Esophagus mucosa (tissue), 1 donor: ENCODE measurements at places on chromosomes 7 and 10.

- ATAC-seq = no peak
Observed at GRCh38 chr10:100779329-100779728, 33.9 kb downstream of the PAX2 start.

DNA sequence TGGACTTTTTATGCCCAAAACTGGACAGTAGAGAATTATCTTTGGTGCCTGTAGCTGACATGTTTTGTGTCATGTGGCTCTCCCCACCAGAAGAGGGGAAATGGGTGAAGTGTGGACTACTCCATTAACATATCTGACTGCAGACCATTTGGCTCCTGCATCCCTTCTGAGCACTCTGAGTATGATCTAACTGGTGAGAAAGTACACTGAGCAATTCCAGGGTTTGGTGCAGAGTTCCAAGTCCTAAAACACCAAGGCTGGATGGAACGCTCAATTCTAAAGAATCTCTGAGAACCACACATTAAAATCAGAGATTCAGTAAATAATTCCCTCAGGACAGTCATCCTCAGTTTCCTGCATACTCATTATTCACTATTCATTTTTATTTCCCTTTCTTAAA, 22.8 kb upstream of the OSBPL3 start:
- no peak for ATAC-seq

DNA sequence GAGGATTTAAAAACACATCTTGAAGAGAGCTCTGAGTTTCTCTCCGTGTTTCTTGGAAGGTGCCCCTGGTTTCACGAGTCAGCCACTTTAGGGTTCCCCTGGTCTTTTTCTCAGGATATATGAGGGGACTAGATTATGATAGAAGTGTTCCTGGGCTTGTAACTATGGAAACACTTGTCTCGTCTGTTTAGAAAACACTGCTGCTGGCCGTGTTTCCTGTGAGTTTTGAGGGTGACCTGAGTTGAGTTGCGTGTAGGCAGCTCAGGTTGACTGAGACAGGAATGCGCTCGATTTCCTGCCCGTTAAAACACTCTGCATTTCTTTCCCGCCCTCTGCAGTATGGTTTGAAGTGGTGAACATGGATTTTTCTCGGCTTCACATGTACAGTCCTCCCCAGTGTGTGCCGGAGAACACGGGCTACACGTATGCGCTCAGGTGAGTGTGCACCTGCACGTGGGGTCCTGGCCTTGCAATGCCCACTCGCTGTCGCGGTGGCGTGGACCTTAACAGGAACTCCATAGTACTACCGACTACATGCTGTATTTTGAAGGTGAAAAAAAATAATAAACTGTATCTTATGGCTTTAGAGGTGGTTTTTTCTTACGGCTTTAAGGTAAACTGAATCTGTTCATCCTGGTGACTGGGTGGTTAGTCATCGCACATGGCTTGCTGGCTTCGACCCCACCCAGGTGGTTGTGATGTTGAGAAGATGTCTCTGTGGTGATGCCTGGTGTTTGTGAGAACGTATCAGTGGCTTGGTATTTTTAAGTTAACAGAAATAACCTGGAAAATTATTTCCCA, at the start of gene SUN1:
Gene SUN1 (plus strand): TSS at position 310 of the 801 bp plus-strand sequence. CDS start 49 bp downstream, at position 359.
- ATAC-seq = peak; percentile 63

- ATAC-seq = no peak
Observed at GRCh38 chr7:40341836-40342235, 207.0 kb downstream of the SUGCT start.

DNA sequence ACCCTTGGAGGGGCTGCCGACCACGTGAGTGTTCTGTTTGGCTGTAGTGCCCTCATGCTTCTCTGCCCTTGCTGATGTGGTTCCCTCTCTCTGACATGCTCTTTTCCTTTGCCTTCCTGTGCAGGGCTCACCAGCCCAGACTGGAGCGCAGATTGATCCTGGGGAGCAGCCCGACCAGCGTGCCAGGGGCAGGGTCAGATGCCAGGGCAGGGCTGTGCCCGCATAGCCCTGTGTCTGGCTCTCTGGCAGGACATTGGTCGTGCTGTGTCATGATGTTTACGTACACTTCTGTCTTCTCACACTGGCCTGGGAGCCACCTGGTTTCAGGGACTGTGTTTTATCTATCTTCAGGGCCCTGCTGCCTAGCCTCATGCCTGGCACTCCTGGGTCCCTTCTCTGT, 300.8 kb downstream of the CAMK1D start:
- ATAC-seq = no peak

- no peak for ATAC-seq
Observed at GRCh38 chr7:151454932-151455530, 15.1 kb upstream of the CRYGN start.
